ENCODE measurements at places on chromosomes 4 and X. TPM values are rescaled to one million over a fixed set of nuclear protein-coding genes. Genes with fewer than 3 reads are reported as not detected.
A peak's percentile ranks its signal among the peaks of the same experiment; 100 is the strongest.

DNA sequence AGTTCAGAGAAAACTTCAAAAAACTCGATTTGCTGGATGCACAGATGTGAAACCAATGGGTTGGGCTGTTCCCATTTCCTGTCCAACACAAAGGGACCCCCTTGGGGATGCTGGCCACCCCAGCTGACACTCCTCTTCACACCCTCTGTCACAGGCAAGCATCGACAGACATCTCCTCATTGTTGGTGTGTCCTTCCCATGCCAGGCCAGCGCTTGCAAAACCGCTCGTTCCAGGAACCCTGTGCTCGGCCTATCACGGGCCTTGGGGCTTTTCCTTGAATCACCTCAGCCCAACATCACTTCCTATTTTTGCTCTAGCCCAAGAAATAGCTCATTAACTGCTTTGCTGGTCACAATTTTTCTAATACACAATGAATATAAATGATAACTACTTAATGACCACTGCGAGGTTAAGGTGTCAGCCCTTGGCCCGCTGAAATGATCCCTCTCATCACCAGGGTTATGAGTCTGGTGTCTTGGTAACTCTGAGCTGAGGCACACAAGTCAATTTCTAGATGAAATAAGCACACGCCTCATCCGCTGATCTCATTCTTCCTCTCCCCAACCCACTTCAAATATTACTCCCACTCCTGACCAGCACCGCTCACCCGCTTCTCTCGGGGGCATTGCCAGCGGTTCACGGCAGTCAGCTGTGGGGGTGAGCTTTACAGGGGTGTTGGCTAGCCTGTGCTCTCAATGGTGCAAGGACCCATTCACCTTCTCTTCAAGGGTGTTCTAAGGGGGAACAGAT lies 32.3 kb downstream of the BCOR start:
- H3K27ac ChIP-seq: peak overlapping the region; percentile 70
- DNase-seq: peak; percentile 38
- peaks cover 49% of the 10 kb centered on the region for H3K36me3 ChIP-seq
- peaks cover 64% of the 10 kb centered on the region for H3K4me1 ChIP-seq

DNA sequence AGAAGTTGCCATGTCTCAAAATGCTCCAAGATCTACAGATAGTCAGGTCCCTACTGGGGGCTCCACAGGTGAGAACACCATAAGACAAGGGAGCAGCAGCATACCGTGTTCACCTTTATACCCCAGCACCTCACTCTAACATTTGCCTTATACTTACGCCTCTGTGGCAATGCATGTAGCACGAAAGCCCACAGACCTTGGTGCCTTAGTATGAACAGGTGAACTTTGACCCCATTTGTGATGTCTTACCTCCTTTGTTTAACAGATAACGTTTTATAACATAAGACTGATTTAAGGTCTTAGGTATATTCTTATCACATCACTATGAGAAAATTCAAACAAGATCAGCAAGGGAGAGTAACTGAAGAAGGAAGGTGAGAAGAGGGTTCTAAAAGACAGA lies 128.8 kb downstream of the ARX start:
- no peak for DNase-seq
- peaks cover 20% of the 10 kb centered on the region for H3K36me3 ChIP-seq
- H3K4me1 ChIP-seq: peaks cover 1% of the 10 kb centered on the region
- H3K27ac ChIP-seq: no peak overlapping the region

DNA sequence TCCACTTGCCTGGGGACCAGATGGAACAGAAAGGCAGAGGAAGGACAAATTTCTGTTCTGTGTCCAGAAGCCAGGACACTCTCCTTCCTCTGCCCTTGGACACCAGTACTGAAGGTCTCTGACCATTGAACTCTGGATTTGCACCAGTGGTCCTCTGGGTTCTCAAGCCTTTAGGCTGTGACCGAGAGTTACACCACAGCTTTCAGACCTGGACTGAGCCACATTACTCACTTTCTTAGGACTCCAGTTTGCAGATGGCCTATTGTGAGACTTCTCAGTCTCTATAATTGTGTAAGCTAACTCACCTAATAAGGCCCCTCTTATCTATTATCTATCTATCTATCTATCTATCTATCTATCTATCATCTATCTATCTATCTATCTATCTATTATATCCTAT lies 295.3 kb upstream of the GALNTL6 start:
- no peak overlapping the region for H3K4me3 ChIP-seq
- no peak overlapping the region for H3K27ac ChIP-seq
- no peaks in the 10 kb centered on the region for H3K27me3 ChIP-seq
- H3K36me3 ChIP-seq: no peaks in the 10 kb centered on the region

DNA sequence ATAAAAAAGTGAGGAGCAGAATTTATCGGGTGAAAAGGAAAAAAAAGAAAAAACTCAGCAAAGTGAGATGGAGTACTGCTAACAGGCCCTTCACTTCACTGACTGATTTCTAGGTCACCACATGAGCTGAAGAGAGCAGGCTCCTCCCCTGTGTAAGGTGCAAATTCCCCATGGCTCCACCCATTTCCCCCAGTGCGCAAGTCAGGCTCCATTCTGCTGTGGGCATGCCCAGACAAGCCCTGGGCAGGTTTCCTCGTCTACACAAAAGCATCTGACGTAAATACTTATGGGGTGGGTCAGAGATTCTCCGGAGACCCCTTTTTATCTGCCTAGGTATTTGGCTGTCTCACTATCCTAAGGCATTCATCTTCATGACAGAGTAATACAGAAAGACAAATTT lies 157.9 kb downstream of the MAGEB5 start:
- DNase-seq: no peak
- no peak overlapping the region for H3K27ac ChIP-seq
- H3K4me3 ChIP-seq: no peak overlapping the region
- no peaks in the 10 kb centered on the region for H3K4me1 ChIP-seq

MAGEB18 gene
- not detected for total RNA-seq

NDST3 gene
- total RNA-seq: not detected

DNA sequence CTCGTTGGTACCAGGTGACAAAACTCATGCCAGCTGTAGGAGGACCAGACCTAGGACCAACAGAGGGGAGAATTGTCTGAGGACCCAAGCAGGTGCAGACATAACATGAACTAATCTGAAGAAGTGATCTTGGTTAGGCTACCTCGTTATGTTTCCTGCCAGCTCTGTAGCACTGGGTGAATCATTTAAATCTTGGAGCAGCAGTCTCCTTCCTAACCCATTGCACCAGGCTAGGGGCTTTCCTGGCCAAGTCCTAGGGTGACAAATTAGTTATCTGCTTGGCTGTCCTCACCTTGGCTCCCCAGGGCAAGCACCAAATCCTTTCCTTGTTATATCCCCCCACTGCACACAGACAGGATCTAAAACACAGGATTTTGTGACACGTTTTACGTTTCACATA lies 87.8 kb downstream of the WWC2 start:
- H3K4me3 ChIP-seq: no peak overlapping the region
- H3K27ac ChIP-seq: no peak overlapping the region

- no peak overlapping the region for H3K27ac ChIP-seq
- peak; percentile 71 for DNase-seq
- no peaks in the 10 kb centered on the region for H3K4me1 ChIP-seq
- H3K36me3 ChIP-seq: no peaks in the 10 kb centered on the region
- no peak overlapping the region for H3K4me3 ChIP-seq
Measured at GRCh38 chr4:111283066-111283677, 660.3 kb upstream of the PITX2 start.

GRCh38 chrX:617891-618290 lies 12.7 kb upstream of the SHOX start:
- H3K4me3 ChIP-seq: no peak overlapping the region
- no peak for DNase-seq
- peaks cover 4% of the 10 kb centered on the region for H3K4me1 ChIP-seq
- H3K27me3 ChIP-seq: peaks cover 33% of the 10 kb centered on the region

GPR119 gene
- total RNA-seq: not detected

GAB3 gene
- total RNA-seq: 2.9 TPM

- no peak overlapping the region for H3K4me3 ChIP-seq
- H3K27me3 ChIP-seq: no peaks in the 10 kb centered on the region
- H3K27ac ChIP-seq: no peak overlapping the region
- no peaks in the 10 kb centered on the region for H3K4me1 ChIP-seq
- H3K36me3 ChIP-seq: no peaks in the 10 kb centered on the region
Measured at GRCh38 chr4:98113012-98113411, 30.3 kb downstream of the STPG2 start.

DNA sequence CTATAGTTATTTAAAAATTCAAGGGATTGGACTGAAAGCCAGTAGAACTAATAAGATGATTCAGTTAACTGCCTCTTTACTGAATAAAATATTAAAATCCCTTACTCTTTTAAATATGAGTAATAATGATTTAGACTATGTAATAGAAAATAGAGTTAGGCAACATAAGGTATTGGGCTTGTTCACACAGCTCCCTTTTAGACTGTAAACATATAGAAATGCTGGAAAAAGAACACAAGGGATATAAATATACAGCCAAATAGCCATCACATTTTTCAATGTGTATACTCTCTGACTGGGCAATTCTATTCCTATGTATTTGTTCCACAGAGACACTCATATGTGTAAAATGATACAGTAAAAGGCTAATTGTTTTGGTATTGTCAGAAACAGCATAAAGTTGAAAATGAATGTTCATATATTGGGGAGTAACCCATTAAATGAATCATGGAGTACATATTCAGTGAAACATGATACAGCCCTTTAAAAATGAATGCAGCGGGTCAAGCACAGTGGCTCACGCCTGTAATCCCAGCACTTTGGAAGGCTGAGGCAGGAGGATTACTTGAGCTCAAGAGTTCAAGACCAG lies 129.8 kb downstream of the TBC1D19 start:
- no peak overlapping the region for H3K4me3 ChIP-seq
- peaks cover 1% of the 10 kb centered on the region for H3K36me3 ChIP-seq
- no peaks in the 10 kb centered on the region for H3K4me1 ChIP-seq
- no peak overlapping the region for H3K27ac ChIP-seq
- H3K27me3 ChIP-seq: no peaks in the 10 kb centered on the region

LRIT3 gene
- 0.27 TPM for total RNA-seq

DNA sequence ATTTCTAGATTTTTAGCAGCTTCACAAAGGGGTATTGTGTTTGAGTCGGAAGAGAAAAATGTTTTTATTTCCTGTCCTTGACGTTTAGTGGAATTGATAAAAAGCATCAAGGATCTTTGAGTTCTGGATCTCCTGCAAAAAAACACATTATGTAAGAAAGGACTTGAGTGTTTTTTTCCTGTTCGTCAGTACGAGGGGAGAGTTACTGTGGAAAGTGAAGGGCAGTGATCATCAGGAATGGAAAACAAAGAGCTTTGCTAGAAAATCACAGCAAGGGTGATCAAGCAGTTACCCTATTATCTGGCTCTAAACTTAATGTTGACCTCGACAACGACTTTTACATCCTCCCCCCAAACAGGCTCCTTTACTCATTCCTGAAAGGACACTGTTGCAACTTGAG lies 7.3 kb downstream of the LIMCH1 start:
- no peak overlapping the region for H3K27ac ChIP-seq
- H3K36me3 ChIP-seq: no peaks in the 10 kb centered on the region
- no peak overlapping the region for H3K4me3 ChIP-seq
- DNase-seq: no peak
- H3K4me1 ChIP-seq: no peaks in the 10 kb centered on the region
- H3K27me3 ChIP-seq: peaks cover 4% of the 10 kb centered on the region

GRCh38 chr4:73450398-73451004 lies 14.5 kb downstream of the AFP start:
- H3K4me3 ChIP-seq: no peak overlapping the region
- DNase-seq: no peak
- no peaks in the 10 kb centered on the region for H3K36me3 ChIP-seq
- no peaks in the 10 kb centered on the region for H3K4me1 ChIP-seq
- H3K27ac ChIP-seq: no peak overlapping the region

DNA sequence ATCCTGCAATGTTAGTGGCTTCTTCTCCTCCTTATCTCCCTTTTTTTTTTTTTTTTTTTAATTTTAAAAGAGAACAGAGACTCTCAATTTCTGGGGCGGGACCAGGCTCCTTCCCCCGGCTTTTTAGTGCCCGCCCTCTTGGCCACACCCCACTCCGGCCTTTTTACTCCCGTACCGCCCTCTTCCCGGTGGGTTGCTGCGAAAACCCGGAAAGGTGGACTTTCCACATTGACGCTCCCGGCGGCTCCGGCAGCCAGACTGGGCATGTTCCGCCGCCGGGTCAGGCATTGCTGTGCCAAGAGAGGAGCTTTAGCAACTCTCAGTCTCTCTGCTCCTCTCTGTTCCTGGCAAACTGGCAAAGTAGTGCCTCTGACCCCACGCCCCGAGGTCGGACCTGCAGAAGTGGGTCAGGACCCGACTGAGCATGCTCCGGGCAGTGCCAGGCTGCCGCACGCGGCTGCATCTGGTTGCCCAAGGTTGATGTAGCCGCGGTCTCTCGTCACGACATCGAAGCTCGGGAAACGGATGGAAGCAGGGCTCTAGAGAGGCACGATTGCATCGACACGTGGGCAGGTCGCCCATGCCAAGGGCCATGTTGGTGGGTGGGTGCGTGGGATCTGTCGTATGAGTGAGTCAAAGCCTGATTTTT lies 1.1 kb upstream of the MFAP3L start:
- H3K27me3 ChIP-seq: peaks cover 15% of the 10 kb centered on the region
- peak overlapping the region; percentile 71 for H3K4me3 ChIP-seq
- peaks cover 10% of the 10 kb centered on the region for H3K4me1 ChIP-seq
- peak; percentile 94 for DNase-seq
- peaks cover 3% of the 10 kb centered on the region for H3K36me3 ChIP-seq

- peaks cover 39% of the 10 kb centered on the region for H3K27me3 ChIP-seq
- no peak overlapping the region for H3K4me3 ChIP-seq
- H3K27ac ChIP-seq: no peak overlapping the region
- no peaks in the 10 kb centered on the region for H3K36me3 ChIP-seq
Measured at GRCh38 chr4:169266661-169267060, 4.1 kb downstream of the SH3RF1 start.

GRCh38 chrX:370963-371745 lies 15.6 kb downstream of the PPP2R3B start:
- H3K36me3 ChIP-seq: peaks cover 10% of the 10 kb centered on the region
- no peak overlapping the region for H3K27ac ChIP-seq
- peaks cover 36% of the 10 kb centered on the region for H3K27me3 ChIP-seq

- H3K36me3 ChIP-seq: no peaks in the 10 kb centered on the region
- no peak overlapping the region for H3K27ac ChIP-seq
- H3K4me1 ChIP-seq: no peaks in the 10 kb centered on the region
- no peaks in the 10 kb centered on the region for H3K27me3 ChIP-seq
- H3K4me3 ChIP-seq: no peak overlapping the region
Measured at GRCh38 chr4:89823416-89823815, 13.5 kb downstream of the SNCA start.

GRCh38 chr4:42816189-42816879 lies 76.2 kb upstream of the GRXCR1 start:
- peaks cover 2% of the 10 kb centered on the region for H3K27me3 ChIP-seq
- H3K4me1 ChIP-seq: no peaks in the 10 kb centered on the region
- no peak for DNase-seq
- no peak overlapping the region for H3K27ac ChIP-seq
- H3K36me3 ChIP-seq: no peaks in the 10 kb centered on the region

DNA sequence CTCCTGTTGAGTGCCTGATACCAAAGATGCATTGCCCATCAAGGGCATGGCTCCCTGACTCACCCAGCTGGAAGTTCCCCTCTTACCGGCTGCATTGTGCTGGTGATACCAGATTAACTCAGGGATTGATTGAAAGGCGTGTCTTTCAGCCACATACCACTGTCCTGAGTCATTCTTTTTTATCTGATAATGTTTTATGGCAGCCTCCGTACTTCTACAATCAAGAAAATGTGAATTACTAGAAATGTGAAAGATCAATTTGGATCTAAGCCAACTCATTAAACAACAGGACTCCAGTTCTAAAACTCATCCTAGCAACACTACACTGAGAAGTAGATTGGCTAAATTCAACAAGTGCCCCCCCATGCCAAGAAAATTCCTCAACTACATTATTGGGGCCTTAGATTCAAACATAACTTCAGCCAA lies 40.0 kb downstream of the TXK start:
- H3K36me3 ChIP-seq: peaks cover 14% of the 10 kb centered on the region
- H3K4me1 ChIP-seq: peaks cover 22% of the 10 kb centered on the region
- DNase-seq: peak; percentile 75
- no peaks in the 10 kb centered on the region for H3K27me3 ChIP-seq

GC gene
- not detected for total RNA-seq

NRK gene
- not detected for total RNA-seq

HHIP gene
- total RNA-seq: not detected
